ENCODE measurements at places on chromosomes 5 and 9. TPM values are rescaled to one million over a fixed set of nuclear protein-coding genes. Genes with fewer than 3 reads are reported as not detected.
A peak's percentile ranks its signal among the peaks of the same experiment; 100 is the strongest.

The KIF4B gene
- total RNA-seq, result not detected

The CDH9 gene
- not detected for total RNA-seq

The SOHLH1 gene
- total RNA-seq, result not detected

The CEMIP2 gene
- total RNA-seq, result 11.7 TPM

The EIF4E1B gene
- not detected for total RNA-seq

The C9orf153 gene
- total RNA-seq, result 0.38 TPM

The PLGRKT gene
- 34.3 TPM for total RNA-seq

The KLF4 gene
- 28.0 TPM for total RNA-seq

The SLC1A1 gene
- 3.1 TPM for total RNA-seq

The LCN2 gene
- total RNA-seq, result not detected

- H3K27ac ChIP-seq, result no peak overlapping the region
- H3K4me3 ChIP-seq, result no peak overlapping the region
- H3K27me3 ChIP-seq, result no peaks in the 10 kb centered on the region
- no peak for DNase-seq
Measured at GRCh38 chr9:35001285-35001677, 11.7 kb downstream of the DNAJB5 start.

DNA sequence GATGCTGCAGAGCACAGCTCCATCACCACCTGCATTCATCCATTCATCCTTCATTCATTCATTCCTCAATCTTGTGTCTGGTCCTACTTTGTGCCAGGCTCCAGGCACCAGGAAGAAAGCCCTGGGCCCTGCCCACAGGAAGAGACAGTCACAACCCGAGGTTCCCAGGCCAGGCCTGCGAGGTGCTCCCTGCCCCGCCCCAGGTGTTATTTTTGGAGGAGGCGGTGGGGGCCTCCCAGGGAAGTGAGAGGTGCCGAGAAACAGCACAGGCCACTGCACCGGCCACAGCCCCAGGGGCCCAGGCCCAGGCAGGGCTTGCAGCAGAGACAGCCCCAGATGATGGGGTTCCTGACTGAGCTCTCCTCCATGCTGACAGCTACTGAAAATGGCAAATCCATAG, 33.4 kb downstream of the VAV2 start:
- peaks cover 63% of the 10 kb centered on the region for H3K4me1 ChIP-seq
- no peaks in the 10 kb centered on the region for H3K27me3 ChIP-seq
- H3K36me3 ChIP-seq, result no peaks in the 10 kb centered on the region
- no peak overlapping the region for H3K4me3 ChIP-seq
- H3K27ac ChIP-seq, result no peak overlapping the region
- no peak for DNase-seq

GRCh38 chr5:135555530-135555929, 19.8 kb upstream of the NEUROG1 start:
- no peaks in the 10 kb centered on the region for H3K36me3 ChIP-seq
- no peaks in the 10 kb centered on the region for H3K4me1 ChIP-seq
- H3K27me3 ChIP-seq, result peaks cover 95% of the 10 kb centered on the region

DNA sequence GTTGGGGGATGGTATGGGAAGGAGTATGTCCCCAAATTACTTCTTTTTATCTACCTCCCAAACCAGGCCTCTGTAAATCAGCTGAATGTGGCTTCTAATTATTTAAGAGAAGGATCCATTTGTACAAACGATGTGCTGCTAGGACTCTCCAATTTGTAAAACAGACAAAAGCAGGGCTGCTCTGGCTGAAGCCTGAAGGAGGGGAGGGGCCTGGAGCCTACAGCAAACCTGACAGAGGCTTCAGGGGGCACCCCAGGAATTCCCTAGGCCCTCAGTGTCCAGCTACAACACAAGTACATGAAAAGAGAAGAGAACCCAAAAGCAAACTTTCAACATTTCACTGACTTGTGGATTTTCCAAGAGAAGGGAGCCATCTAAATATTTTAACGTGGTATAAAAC, 939.4 kb upstream of the DMAC1 start:
- no peak for DNase-seq
- H3K4me3 ChIP-seq, result no peak overlapping the region
- no peaks in the 10 kb centered on the region for H3K4me1 ChIP-seq
- H3K27ac ChIP-seq, result no peak overlapping the region
- no peaks in the 10 kb centered on the region for H3K27me3 ChIP-seq

- DNase-seq, result peak; percentile 75
- H3K4me1 ChIP-seq, result peaks cover 22% of the 10 kb centered on the region
- no peaks in the 10 kb centered on the region for H3K36me3 ChIP-seq
- H3K27me3 ChIP-seq, result peaks cover 29% of the 10 kb centered on the region
- peak overlapping the region; percentile 65 for H3K4me3 ChIP-seq
Measured at GRCh38 chr9:129596541-129597331, 24.2 kb downstream of the C9orf50 start.

- H3K27ac ChIP-seq, result peak overlapping the region; percentile 91
- peaks cover 27% of the 10 kb centered on the region for H3K4me1 ChIP-seq
- DNase-seq, result peak; percentile 73
- H3K4me3 ChIP-seq, result peak overlapping the region; percentile 89
- no peaks in the 10 kb centered on the region for H3K36me3 ChIP-seq
- H3K27me3 ChIP-seq, result no peaks in the 10 kb centered on the region
Measured at GRCh38 chr5:179679014-179679674, 1.7 kb downstream of the CBY3 start.

GRCh38 chr9:69380811-69381210, 55.8 kb downstream of the ENTREP1 start:
- peaks cover 64% of the 10 kb centered on the region for H3K4me1 ChIP-seq
- H3K27ac ChIP-seq, result peak overlapping the region; percentile 90
- H3K4me3 ChIP-seq, result no peak overlapping the region
- no peaks in the 10 kb centered on the region for H3K27me3 ChIP-seq

- no peaks in the 10 kb centered on the region for H3K27me3 ChIP-seq
- H3K4me1 ChIP-seq, result peaks cover 49% of the 10 kb centered on the region
- peak overlapping the region; percentile 55 for H3K4me3 ChIP-seq
- no peak for DNase-seq
Measured at GRCh38 chr9:105458404-105458803, 10.6 kb downstream of the FSD1L start.

DNA sequence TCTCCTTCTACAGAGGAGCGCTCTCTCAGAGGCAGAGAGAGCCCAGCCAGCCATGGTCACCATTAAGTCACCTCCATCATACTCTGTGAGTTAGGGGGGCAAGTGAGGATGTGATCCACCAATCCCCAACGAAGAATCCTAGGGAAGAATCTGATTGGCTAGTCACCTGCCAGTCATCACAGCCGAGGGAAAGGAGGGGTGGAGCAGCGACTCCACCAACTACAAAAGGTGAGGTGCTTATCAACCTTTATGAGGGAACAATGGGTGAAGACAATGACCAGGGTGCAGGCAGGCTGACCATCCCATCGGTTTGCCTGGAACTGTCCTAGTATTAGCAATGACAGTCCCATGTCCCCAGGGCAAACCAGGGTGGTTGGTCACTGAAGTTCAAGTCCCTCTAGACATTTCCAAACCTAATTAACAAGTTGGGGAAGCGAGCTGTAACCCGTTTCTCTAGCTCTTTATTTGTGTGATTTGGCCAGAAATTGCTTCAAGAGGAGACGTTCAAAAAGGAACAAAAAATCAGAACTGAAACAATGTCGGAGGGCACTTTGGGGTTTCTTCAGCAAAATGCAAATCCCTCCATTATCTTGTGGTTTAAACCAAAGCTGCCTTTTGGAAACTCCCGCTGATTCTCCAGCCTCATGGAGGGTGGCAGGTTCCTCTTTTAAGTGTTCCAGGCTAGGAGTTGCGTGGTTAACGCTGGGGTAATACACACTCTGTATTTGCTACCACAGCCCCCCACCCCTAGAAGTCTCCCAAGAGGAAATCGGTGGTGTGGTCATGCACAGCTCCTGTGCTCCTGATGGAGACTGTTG, 18.8 kb upstream of the FCN1 start:
- peaks cover 62% of the 10 kb centered on the region for H3K27me3 ChIP-seq
- H3K4me1 ChIP-seq, result no peaks in the 10 kb centered on the region
- H3K4me3 ChIP-seq, result no peak overlapping the region
- no peaks in the 10 kb centered on the region for H3K36me3 ChIP-seq
- DNase-seq, result no peak
- H3K27ac ChIP-seq, result no peak overlapping the region

DNA sequence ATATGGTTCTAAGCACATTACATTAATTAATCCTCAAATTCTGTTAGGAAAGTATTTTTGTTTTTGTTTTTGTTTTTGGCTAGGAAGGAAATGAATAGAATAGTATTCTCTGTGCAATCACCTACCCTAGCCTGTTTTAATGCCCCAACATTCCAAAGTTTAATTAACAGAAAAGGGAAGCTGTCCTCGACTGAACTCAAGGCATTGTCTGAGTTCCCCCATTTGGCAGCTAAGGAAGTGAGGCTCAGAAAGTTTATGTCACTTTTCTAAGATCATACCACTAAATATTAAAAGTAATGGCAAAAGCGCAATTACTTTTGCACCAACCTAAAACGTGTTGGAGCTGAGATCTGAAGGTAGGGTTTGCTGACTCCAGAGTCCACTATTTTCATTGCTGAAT, 59.8 kb downstream of the FGF1 start:
- peak overlapping the region; percentile 54 for H3K27ac ChIP-seq
- no peaks in the 10 kb centered on the region for H3K36me3 ChIP-seq
- no peak for DNase-seq
- H3K27me3 ChIP-seq, result no peaks in the 10 kb centered on the region
- H3K4me1 ChIP-seq, result peaks cover 44% of the 10 kb centered on the region

GRCh38 chr5:132310141-132310834, 16.1 kb downstream of the SLC22A4 start:
- peaks cover 2% of the 10 kb centered on the region for H3K4me1 ChIP-seq
- DNase-seq, result no peak
- peak overlapping the region; percentile 12 for H3K27ac ChIP-seq
- no peak overlapping the region for H3K4me3 ChIP-seq

DNA sequence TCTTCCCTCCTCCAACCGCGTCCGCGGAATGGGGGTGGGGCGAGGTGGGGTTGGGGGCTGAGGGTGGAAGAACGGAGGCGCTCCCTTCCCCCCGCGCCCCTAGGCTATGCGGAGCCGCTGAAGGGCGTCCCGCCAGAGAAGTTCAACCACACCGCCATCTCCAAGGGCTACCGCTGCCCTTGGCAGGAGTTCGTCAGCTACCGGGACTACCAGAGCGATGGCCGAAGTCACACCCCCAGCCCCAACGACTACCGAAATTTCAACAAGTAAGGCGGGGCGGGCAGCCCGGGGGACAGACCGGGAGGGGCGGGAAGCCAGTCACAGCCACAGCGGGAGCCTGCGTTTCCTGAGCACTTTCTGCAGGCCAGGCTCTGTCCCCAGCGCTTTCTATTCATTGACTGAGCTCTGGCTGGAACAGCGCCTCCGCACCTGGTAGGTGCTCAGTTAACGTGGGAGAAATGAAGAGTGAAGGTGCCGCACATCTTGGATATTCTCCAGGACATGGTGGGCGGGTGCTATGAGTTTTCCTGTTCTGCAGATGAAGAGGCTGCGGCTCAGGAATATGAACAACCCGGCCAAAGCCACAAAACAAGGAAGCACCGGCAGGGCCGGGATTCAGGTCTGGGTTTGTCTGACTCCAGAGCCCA, 11.3 kb downstream of the MYOZ3 start:
- peak overlapping the region; percentile 88 for H3K27ac ChIP-seq
- peak overlapping the region; percentile 75 for H3K4me3 ChIP-seq
- peak; percentile 44 for DNase-seq
- H3K36me3 ChIP-seq, result no peaks in the 10 kb centered on the region
- no peaks in the 10 kb centered on the region for H3K27me3 ChIP-seq

- no peak overlapping the region for H3K4me3 ChIP-seq
- DNase-seq, result no peak
- H3K27me3 ChIP-seq, result no peaks in the 10 kb centered on the region
- no peak overlapping the region for H3K27ac ChIP-seq
- H3K4me1 ChIP-seq, result peaks cover 6% of the 10 kb centered on the region
Measured at GRCh38 chr9:81411961-81412360, 277.4 kb downstream of the TLE1 start.

- no peak for DNase-seq
- no peak overlapping the region for H3K4me3 ChIP-seq
- H3K27ac ChIP-seq, result no peak overlapping the region
- H3K4me1 ChIP-seq, result no peaks in the 10 kb centered on the region
Measured at GRCh38 chr9:6479959-6480358, 67.0 kb downstream of the UHRF2 start.

DNA sequence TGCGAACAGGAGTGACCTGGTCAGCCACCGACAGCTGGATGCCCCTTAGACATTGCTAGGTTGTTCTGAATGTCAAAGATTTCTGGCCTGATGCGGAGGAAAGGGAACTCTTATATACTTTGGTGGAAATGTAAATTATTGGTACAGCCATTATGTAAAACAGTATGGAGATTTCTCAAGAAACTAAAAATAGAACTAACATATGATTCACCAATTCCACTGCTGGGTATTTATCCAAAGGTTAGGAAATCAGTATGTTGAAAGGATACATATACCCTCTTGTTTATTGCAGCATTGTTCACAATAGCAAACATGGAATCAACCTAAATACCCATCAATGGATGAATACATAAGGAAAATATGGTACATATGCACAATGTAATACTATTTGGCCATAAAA, 31.8 kb downstream of the DMRT3 start:
- DNase-seq, result no peak
- H3K4me1 ChIP-seq, result no peaks in the 10 kb centered on the region
- peaks cover 83% of the 10 kb centered on the region for H3K27me3 ChIP-seq
- H3K4me3 ChIP-seq, result no peak overlapping the region

DNA sequence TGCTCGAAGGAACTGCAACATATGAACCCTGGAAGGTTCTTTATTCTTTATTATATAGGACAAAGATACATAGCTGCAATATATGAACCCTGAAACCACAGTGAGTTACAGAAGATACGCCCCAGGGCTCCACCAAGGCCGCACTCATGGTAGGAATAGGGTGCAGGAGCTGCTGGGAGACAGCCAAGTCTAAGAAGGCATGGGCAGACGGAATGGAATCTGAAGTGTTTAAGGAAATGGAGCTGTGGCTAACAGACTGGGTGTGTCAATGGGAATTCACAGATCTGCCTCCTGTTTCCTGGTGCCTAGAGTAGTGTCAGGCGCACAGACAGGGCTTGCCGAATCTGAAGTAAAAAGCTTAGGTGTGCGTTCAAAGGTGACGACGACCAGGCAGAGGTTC, 286.4 kb downstream of the DENND1A start:
- H3K4me3 ChIP-seq, result no peak overlapping the region
- no peak for DNase-seq
- no peak overlapping the region for H3K27ac ChIP-seq

DNA sequence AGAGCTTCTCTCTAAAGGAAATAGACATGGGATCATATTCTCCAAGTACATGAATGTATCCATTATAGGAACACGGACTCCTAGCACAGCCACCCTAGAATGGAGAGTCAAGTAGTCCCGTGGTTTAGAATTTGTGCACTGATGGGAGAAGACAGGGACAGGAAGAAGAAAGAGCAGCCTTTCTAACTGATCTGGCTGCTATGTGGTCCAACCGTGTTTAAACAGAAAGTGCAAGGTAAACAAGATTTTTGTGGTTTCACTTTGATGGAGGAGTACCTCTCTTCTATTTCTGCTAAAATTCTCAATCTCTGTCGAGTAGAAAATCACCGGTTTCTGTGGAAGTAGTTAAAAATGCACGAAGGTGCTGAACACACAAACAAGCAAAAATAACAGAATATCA, 171.3 kb downstream of the ST8SIA4 start:
- H3K27me3 ChIP-seq, result no peaks in the 10 kb centered on the region
- H3K36me3 ChIP-seq, result no peaks in the 10 kb centered on the region
- no peaks in the 10 kb centered on the region for H3K4me1 ChIP-seq
- H3K27ac ChIP-seq, result no peak overlapping the region
- no peak for DNase-seq

GRCh38 chr9:75112789-75113188, 24.5 kb downstream of the OSTF1 start:
- H3K4me3 ChIP-seq, result no peak overlapping the region
- peaks cover 5% of the 10 kb centered on the region for H3K36me3 ChIP-seq
- no peaks in the 10 kb centered on the region for H3K27me3 ChIP-seq
- DNase-seq, result no peak

GRCh38 chr5:84779186-84779585, 394.5 kb upstream of the EDIL3 start:
- no peaks in the 10 kb centered on the region for H3K27me3 ChIP-seq
- H3K27ac ChIP-seq, result no peak overlapping the region
- H3K4me3 ChIP-seq, result no peak overlapping the region

Measured in left ventricle myocardium inferior (tissue), 1 donor.